ENCODE measurements at places on chromosomes 5 and 9.

DNA sequence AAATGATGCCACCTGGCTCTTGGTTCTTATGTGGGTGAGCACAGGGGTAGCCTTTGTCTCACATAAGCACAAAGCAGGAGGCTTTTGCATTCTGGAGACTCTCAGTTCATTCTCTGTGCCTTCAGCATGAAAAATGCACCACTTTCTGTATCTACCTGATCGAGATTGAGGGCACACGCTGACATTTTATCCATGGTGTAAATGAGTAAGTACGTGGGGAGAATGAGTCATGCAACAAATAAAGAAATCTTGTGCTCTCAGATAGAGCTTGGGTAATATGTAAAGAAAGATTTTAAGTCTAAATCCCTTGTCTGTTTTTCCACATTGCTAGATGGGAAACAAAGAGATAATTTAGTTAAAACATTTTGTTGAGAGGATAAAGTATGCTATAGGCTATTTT lies 607.2 kb upstream of the WWC1 start:
- no peak for DNase-seq

- no peak for DNase-seq
Observed at GRCh38 chr5:52776116-52776515, 11.6 kb upstream of the ITGA1 start.

DNA sequence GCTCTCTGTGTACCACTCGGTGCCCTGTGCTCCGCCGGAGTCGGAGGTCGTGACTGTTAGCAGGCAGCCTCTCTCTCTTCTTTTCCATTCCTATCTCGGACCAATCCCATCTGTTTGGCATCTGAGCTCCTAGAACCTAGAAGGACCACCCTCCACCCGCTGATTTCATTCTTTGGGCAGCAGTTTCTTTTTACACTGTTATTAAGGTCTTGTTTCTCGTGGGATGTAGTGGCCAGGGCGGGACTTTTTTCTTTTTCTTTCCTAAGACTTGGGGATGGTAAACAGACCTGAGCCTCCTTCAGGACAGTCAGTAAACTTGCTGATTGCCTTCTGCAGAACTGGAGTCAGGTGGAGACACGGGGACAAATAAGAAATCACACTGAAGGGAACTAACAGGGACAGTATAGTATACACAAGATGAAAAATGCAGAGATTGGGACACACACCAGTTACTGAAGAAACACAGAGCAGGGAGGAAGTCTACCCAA lies 500 bp downstream of the URM1 start:
- no peak for DNase-seq

- DNase-seq = no peak
Observed at GRCh38 chr5:10246761-10247160, 2.9 kb downstream of the ATPSCKMT start.

DNA sequence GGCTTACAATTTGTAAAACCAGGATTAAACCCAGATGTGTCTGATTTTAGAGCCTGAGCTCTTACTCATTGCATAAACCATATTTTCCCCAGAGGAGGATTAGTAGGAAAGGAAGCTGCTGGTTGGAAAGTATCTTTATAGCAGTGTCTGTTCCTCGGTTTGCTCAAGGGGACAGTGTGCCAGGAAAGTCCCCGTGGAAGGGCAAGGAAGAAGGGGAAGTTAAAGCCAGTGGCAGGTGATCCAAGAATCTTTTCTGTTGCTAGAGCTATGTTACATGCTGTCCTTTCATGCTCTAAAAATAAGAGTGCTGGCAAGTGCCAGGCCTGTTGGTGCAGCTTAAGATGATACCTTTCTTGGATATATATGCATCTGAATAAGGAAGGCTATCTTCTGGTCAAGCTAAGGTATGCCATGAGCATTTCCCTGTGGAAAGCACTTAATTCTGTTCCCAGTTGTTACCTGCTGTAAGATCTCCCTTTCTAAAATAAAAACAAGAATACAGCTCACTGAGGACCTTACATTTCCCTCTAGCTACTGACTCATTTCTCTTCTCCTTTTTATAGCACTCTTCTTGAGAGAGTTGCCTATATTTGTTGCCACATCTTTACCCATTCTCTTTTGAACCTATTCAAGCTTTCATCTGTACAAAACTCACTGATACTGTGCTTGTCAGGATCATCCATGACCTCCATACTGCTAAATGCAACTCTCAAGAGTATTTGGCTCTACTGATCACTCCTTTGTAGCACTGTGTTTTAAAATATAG lies 8.0 kb downstream of the PDCD1LG2 start:
- DNase-seq = no peak

DNA sequence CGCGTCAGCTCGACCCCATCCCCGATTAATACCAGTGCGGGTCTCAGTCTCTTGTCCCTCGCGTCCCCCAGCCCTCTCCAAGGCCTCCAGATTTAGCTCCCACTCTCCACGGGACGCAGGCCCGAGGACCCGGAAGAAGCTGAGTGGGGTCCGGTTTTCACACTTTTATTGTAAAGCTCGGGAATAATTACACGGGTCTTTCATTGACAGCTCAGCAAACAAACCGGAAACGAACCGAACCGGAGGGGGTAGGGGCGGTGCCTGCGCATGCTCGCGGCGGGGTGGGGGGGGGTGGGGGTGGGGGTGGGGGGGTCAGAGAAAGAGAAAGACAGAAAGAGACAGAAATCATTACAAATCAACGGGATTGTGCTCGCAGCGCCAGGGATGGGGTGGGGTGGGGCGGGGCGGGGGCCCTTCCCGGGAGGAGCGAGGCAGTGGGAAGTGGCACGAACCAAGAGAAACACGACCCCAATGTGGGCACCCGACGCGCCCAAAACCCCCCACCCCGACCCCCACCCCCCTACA lies 27.9 kb downstream of the PCDH1 start:
- DNase-seq = no peak
